ENCODE measurements at places on chromosomes 7 and 10. TPM values are rescaled to one million over a fixed set of nuclear protein-coding genes. Genes with fewer than 3 reads are reported as not detected.

The GATA3 gene
- total RNA-seq: 0.24 TPM

The LRRC18 gene
- not detected for total RNA-seq

The MYOZ1 gene
- not detected for total RNA-seq

The WBP1L gene
- 14.4 TPM for total RNA-seq

- no peak for DNase-seq
- no peaks in the 10 kb centered on the region for H3K36me3 ChIP-seq
- no peaks in the 10 kb centered on the region for H3K4me1 ChIP-seq
- no peaks in the 10 kb centered on the region for H3K27me3 ChIP-seq
Observed at GRCh38 chr10:120614680-120615079, 157.7 kb downstream of the PLPP4 start.

The NOS3 gene
- 124 TPM for total RNA-seq

The NPFFR1 gene
- total RNA-seq: not detected

The ANKRD30A gene
- total RNA-seq: not detected

DNA sequence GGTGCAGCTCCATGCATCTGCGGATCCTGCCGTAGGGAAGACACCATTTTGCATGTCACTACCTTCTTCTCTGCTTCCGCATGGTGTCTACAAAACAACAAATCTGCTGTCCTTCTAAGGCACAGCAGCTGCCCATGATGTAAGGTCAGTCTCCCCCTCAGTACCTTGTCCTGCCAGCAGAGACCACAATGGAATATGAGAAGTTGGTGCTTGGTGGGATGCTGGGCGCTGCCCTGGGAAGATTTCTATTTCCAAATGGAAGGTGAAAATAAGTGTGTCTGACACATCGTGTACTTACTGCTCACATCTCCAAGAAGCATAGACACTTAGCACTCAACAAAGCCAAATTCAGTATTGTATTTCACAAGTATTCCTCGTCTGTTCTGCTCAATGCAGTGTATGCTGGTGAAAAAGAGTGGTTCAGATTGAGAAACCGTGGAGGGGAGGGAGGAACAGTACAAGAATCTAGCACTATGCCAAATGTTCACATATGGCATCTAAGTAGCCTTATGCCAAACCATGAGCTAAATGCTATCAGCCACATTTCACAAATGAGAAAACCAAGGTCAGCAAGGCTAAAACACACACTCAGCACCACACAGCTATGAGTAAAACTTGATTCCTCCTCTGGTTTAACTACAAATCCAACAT, 95.0 kb downstream of the GRB10 start:
- no peaks in the 10 kb centered on the region for H3K27me3 ChIP-seq
- H3K4me3 ChIP-seq: no peak overlapping the region
- peaks cover 27% of the 10 kb centered on the region for H3K36me3 ChIP-seq

The NUTM2D gene
- 9.6 TPM for total RNA-seq

- no peak overlapping the region for H3K4me3 ChIP-seq
- H3K27ac ChIP-seq: no peak overlapping the region
- no peaks in the 10 kb centered on the region for H3K36me3 ChIP-seq
- no peak for DNase-seq
- peaks cover 15% of the 10 kb centered on the region for H3K4me1 ChIP-seq
Observed at GRCh38 chr10:6128087-6128486, 39.3 kb downstream of the RBM17 start.

GRCh38 chr7:106844279-106844997, 20.6 kb upstream of the PIK3CG start:
- H3K36me3 ChIP-seq: no peaks in the 10 kb centered on the region
- no peak for DNase-seq
- peaks cover 10% of the 10 kb centered on the region for H3K4me1 ChIP-seq
- H3K4me3 ChIP-seq: no peak overlapping the region
- H3K27me3 ChIP-seq: no peaks in the 10 kb centered on the region

The KCNMA1 gene
- total RNA-seq: 0.27 TPM

DNA sequence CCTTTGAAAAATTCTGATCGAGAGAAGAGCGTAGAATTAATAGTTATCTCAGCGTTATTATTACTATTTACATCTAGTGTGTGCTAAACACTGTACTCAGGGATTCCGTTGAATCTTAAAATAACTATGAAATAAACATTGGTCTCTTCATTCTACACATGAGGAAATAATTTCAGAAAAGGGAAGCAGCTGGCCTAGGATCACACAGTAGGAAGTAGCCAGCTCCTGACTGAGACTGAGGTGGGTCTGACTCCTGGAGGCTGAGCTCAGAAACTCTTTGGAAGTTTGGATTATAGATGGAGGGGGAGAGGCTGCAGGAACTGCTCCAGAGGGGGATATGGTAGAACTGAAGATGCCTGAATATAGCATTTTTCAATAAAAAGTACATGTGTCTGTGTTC, 183.9 kb upstream of the WDR11 start:
- no peak overlapping the region for H3K27ac ChIP-seq
- no peak for DNase-seq
- no peaks in the 10 kb centered on the region for H3K27me3 ChIP-seq
- H3K4me3 ChIP-seq: no peak overlapping the region

- no peaks in the 10 kb centered on the region for H3K4me1 ChIP-seq
- H3K27me3 ChIP-seq: no peaks in the 10 kb centered on the region
- no peak overlapping the region for H3K27ac ChIP-seq
- no peak for DNase-seq
Observed at GRCh38 chr10:132404911-132405462, 8.0 kb downstream of the PWWP2B start.

The CACNB2 gene
- total RNA-seq: not detected

The UNC5B gene
- 8.4 TPM for total RNA-seq

DNA sequence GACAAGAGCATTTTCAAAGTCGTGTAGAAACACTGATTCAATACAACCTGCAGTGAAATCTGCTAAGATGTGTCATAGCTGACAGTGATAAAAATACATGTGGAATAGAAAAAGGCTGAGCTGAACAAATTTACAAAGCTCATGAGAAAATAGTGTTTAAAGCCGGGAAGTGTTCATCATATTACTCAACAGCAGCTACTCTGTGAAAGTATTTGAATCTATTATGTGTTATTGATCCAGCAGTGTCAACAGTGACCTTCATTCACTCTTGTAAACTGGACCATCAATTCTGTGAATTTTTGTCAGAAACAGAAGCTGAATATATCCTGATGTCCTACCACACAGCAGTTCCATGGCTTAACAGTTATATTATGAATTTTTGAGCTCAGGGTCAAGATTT, 11.6 kb downstream of the DYDC1 start:
- H3K36me3 ChIP-seq: no peaks in the 10 kb centered on the region
- H3K27ac ChIP-seq: no peak overlapping the region
- no peak overlapping the region for H3K4me3 ChIP-seq
- no peak for DNase-seq

The PDSS1 gene
- 30.9 TPM for total RNA-seq

DNA sequence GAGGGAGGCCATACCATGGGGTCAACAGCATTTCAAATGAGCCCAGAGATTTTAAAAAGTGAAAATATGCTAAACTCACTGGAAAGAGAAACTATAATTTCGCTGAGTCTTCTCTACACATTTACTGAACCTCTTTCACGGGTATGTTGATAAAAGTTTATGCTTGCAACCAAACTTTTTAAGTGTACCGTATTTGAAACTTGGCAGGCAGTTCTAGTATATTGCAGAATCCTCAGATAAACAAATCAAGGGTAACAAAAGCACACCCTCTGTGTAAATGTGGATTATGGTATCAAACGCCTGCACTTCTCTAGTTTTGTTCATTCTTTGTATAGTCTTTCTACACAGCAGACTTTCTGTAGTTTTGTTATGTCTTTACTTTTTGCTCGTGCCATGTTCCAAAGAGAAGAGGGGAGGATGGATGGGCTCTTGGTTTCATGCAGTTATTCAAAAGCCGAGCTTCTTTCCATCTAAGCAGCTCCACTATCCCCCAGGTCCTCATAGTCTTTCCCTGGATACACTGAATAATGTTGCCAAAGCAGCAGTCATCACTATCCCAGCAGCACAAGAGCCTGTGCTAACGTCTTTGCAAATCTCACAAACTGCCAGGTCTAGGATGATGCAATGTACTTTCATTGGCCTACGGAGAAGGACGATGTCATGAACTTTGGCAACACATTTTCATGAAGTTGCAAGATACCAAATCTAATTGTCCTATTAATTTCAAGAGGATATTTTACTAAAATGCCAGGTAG, 131.2 kb downstream of the MPP7 start:
- no peak overlapping the region for H3K27ac ChIP-seq
- no peak overlapping the region for H3K4me3 ChIP-seq
- H3K36me3 ChIP-seq: no peaks in the 10 kb centered on the region
- DNase-seq: no peak

GRCh38 chr7:152759949-152760853, 649 bp downstream of the ACTR3B start:
- H3K4me3 ChIP-seq: peak overlapping the region; percentile 86
- H3K27ac ChIP-seq: peak overlapping the region; percentile 92
- peak; percentile 88 for DNase-seq
- peaks cover 11% of the 10 kb centered on the region for H3K4me1 ChIP-seq

The SNCG gene
- 86.6 TPM for total RNA-seq

The RPEL1 gene
- total RNA-seq: 0.07 TPM

GRCh38 chr10:103748020-103748419, 107.4 kb downstream of the SH3PXD2A start:
- DNase-seq: no peak
- H3K27ac ChIP-seq: no peak overlapping the region
- peaks cover 11% of the 10 kb centered on the region for H3K27me3 ChIP-seq
- no peaks in the 10 kb centered on the region for H3K4me1 ChIP-seq
- H3K36me3 ChIP-seq: no peaks in the 10 kb centered on the region

- no peak overlapping the region for H3K27ac ChIP-seq
- no peaks in the 10 kb centered on the region for H3K4me1 ChIP-seq
- 0 out of 3 replicates have a peak, but pooled peaks cover 3% of the 10 kb centered on the region for H3K36me3 ChIP-seq
- no peaks in the 10 kb centered on the region for H3K27me3 ChIP-seq
Observed at GRCh38 chr7:133339772-133340171, 86.9 kb downstream of the EXOC4 start.

- no peaks in the 10 kb centered on the region for H3K4me1 ChIP-seq
- H3K27me3 ChIP-seq: peaks cover 3% of the 10 kb centered on the region
- no peak overlapping the region for H3K27ac ChIP-seq
- no peak overlapping the region for H3K4me3 ChIP-seq
- H3K36me3 ChIP-seq: no peaks in the 10 kb centered on the region
Observed at GRCh38 chr10:93746844-93747284, 10.9 kb upstream of the LGI1 start.

GRCh38 chr10:132407846-132408278, 10.9 kb downstream of the PWWP2B start:
- H3K36me3 ChIP-seq: peaks cover 12% of the 10 kb centered on the region
- DNase-seq: no peak
- H3K27ac ChIP-seq: no peak overlapping the region

The GPR85 gene
- total RNA-seq: 4.6 TPM

DNA sequence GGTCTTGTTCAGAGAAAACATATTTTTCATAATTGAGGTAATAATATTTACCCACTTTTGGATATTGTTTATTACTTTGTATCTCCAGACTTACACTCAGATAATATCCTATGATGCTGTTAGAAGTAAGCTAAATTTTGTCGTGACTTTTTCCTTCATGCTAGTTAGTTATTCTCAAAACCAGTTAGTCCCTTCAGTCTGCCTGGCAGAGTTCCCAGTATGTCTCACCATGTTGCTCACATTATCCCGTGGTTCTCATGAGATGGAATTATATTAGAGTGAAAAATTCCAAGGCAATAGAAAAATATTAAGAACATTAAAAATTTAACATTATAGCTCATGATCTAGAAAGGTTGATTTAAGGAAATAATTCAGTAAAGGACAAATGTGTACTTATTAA, 81.5 kb upstream of the SMIM30 start:
- no peak overlapping the region for H3K27ac ChIP-seq
- H3K4me1 ChIP-seq: no peaks in the 10 kb centered on the region
- no peaks in the 10 kb centered on the region for H3K27me3 ChIP-seq
- no peaks in the 10 kb centered on the region for H3K36me3 ChIP-seq
- DNase-seq: no peak
- H3K4me3 ChIP-seq: no peak overlapping the region

DNA sequence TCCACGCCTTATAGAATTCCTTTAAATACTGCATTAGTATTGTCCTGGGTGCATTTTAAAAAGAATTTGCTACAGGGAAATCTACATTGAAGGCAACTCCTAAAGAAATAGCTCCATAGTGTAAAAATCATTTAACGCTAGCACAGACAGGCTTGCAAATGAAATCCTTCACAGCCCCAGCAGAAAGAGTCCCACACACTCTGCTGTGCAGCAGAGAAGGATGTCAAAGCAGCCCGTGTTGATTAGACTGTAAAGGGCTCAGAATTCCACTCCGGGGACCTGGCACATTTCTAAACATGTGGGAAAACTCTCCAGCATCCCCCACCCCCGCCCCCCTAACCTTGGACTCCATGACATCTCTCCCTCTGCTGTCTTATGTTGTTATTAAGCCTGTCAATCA, 176.8 kb downstream of the CALN1 start:
- no peaks in the 10 kb centered on the region for H3K36me3 ChIP-seq
- no peak overlapping the region for H3K4me3 ChIP-seq
- no peaks in the 10 kb centered on the region for H3K27me3 ChIP-seq
- no peak overlapping the region for H3K27ac ChIP-seq
- H3K4me1 ChIP-seq: no peaks in the 10 kb centered on the region

DNA sequence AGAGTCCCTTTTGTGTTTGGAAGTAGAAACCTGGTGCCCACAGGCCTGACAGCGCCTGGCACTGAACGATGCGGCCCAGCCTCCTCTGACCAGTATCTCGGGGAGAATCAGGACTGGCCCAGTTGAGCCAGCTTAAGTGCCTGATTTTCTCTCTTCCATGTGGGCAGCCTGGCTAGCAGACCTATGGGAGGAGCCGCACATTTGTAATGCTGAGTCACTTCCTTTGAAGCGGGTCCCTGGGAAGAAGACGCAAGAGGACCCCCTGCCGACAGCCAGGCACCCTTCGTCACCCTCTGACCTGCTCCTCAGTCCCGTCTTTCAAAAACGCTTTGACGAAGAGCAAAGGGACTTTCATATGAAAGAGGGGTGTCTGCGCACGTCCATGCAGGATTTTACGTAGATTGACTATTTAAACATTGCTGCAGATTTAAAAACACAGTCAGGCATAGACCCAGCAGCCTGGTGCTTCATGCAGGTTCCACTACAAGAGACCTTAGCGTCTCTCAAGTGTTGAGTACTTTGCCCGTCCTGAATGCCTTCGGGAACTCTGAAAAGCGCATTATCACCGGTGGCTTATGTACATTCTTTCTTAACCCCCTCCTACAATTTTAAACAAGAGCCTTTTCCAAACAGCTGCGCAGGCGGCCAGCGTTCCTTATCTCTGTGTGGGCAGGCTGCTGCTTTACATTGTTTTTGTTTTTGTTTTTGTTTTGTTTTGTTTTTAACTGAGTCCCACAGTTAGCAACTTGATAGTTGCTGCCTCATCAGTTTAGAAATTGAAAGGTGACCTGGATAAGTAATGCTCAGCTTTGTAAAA, 36.5 kb upstream of the AP5Z1 start:
- H3K27ac ChIP-seq: peak overlapping the region; percentile 94
- H3K4me3 ChIP-seq: peak overlapping the region; percentile 26
- peak; percentile 92 for DNase-seq
- peaks cover 43% of the 10 kb centered on the region for H3K36me3 ChIP-seq
- peaks cover 35% of the 10 kb centered on the region for H3K4me1 ChIP-seq

DNA sequence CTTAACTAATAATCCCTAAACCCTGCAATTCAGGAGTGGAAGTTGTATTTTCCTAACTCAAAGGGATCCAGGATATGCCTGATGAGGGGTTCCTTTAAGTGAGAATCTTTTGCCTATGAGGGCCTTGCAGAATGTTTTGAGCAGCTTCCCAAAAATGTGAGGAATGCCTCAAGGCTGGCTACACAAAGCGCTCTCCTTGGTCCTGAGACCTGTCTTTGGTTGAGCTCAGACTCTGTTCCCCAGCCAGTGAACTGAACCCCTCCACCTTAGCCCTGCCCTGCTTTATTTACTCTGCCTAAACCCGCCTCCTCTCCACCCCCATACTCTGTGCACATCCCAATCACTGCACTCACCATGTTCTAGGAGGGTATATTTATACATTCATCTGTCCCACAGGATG, 108.6 kb downstream of the NRCAM start:
- peak; percentile 18 for DNase-seq
- no peak overlapping the region for H3K4me3 ChIP-seq

The CPA4 gene
- total RNA-seq: not detected
